HL-60 (cell line): ENCODE measurements at places on chromosomes 5 and 9.

DNA sequence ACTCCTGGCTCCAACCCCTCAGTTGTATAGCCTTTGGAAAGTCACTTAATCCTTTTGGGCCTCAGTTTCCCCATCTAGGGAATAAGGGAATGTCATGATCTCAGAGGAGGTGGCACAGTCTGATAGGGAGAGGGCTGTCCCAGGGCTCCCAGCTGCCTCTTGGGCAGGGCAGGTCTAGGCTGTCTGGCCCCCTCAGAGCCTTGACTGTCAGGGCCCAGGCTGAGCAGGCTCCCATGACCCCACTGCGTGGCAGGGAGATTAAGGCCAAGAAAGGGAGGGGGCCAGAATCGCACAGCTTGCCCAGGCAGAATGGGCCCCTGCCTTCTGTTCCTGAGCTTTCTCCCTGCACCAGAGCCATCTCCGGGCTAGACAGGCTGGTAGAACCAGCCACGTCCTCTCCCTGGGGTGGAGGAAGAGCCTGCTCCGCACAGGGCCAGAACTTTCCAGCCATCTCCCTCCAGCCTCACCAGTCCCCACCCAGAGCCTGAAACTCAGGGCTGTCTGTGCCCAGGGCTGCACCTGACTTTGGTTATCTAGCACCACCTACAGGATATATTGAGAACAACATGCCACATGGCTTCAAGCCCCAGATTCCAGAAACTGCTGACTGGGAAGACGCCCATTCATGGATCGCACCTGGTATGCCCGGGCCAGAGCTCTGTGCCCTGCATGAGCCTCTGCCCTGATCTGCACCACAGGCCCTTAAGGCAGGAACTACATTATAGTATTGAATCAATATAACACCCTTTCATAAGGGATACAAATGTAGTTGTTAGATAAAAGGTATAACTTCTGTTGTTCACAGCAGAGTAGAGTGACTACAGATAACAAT, 32.1 kb downstream of the NAIF1 start:
- peak; percentile 68 for DNase-seq

GRCh38 chr5:96141749-96142148, 180.1 kb upstream of the ELL2 start:
- DNase-seq, result no peak

DNA sequence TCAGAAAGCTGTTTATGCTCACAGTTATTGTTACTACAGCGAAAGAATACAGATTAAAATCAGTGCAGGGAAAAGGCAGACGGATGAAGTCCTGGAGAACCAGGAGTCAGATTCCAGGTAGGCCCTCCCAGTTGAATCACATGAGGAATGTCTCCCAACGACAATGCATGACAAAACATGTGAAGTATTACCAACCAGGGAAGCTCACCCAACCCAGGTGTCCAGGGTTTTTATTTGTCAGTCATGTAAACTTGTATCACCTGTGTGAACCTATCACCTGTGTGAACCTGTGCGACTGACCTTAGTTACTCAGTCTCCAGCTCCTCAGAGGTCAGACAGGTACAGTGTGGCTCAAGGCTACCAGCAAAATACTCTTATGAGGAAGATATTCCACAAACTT, 63.9 kb downstream of the KIAA1958 start:
- no peak for DNase-seq

DNA sequence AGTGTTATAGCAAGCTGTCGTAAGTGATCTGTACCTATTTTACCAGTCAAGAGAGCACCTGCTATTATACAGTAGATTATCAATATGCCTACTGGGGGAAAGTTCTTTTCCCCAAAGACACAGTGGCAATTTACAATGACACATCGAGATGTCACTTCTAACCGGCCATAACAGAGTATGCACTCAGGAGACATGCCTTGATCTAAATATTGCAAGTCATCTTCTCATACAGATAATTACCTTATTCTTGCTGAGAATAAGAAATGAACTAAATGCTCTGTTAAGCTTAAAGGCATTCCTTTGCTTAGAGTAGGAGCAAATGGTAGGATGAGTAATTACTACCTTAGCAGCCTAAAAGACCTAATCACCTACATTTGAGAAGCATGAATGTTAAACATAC, 71.6 kb downstream of the PKD2L2 start:
- no peak for DNase-seq

GRCh38 chr5:144712090-144712489, 541.4 kb downstream of the KCTD16 start:
- peak; percentile 7 for DNase-seq

DNA sequence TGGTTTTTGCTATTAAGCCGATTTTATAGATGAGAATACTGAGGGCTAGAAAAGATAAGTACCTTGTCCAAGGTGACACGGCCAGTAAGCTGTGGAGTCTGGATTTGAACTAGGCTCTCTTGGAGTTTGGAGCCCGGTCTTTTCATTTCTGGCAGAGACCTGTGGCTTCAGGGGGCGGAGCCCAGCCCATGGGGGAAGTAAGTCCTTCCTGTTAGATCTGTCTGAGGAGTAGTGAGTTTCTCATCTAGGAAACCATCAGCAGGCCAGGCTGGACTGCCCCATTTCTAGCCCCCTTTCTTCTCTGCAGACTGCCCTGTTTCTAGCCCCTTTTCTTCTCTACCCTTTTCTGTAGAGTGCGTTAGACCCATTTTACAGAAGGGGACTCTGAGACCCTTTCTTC, 521 bp upstream of the PTGS1 start:
- no peak for DNase-seq

- DNase-seq, result no peak
Measured at GRCh38 chr9:90943341-90943740, 141.7 kb downstream of the SYK start.

- DNase-seq, result peak; percentile 25
Measured at GRCh38 chr5:36885566-36886485, 9.3 kb downstream of the NIPBL start.

GRCh38 chr5:69271376-69271775, 36.7 kb downstream of the CDK7 start:
- peak; percentile 42 for DNase-seq

DNA sequence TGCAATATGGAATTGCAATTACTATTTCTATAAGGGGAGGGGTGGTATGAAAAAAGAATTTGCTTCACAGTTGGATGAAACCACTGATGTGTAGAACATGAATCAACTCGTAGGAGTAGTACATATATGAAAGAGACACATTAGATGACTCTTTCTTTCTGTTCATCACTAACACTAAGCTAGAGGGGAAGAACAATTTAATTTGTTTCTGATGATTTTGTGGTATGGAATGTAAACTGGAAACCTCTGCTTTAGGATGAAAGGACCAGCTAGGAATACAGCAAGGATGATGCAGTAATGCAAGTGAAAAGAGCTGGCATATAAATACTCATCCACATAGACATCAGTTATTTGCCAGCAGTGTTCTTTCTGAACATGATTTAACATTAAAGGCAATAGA, 113.4 kb downstream of the PAPPA start:
- no peak for DNase-seq

GRCh38 chr5:38069360-38069759, 189.0 kb upstream of the EGFLAM start:
- no peak for DNase-seq

- DNase-seq, result no peak
Measured at GRCh38 chr5:38509185-38509584, 47.3 kb downstream of the LIFR start.

- DNase-seq, result no peak
Measured at GRCh38 chr9:109074236-109074889, 45.4 kb downstream of the TMEM245 start.

DNA sequence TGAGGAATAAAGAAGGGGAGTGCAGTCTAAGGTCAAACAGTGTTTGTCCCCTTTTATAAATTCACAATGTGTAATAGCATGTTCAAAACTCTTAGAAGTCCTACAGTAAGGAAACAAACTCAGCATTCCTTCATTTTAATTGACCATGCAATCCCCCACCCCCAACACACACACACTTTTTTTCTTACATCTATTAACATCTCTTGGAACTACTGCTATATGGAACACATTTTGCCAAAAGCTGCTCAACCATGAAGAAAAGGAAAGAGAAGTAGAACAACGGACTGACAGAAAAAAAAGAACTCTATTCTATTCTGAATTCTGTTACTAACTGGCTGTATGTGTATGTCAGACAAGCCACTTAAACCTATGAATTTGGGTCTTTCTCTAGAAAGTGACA, 2.8 kb upstream of the CTNNAL1 start:
- DNase-seq, result no peak
